ENCODE measurements at places on chromosomes 13 and 19.

DNA sequence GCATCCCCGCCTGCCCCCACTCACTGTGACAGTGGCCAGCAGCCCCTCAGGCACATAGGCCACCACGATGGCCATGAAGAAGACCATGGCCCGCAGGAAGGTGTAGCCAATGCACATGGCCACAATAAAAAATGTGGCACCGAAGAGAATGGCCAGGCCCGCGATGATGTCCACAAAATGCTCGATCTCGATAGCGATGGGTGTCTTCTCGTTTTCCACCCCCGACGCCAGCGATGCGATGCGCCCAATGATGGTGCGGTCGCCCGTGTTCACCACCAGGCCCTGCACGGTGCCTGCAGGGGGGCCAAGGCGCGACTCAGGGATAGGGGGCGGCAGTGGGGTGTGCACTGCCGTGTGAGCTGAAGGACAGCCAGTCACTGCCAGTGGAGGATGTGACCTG is 3.7 kb downstream of the ATP4A start:
- DNase-seq: no peak

- DNase-seq: no peak
Measured at GRCh38 chr13:101139081-101139480, 277.2 kb downstream of the NALCN start.

GRCh38 chr19:1616396-1616795 is 11.1 kb upstream of the UQCR11 start:
- DNase-seq: no peak

- no peak for DNase-seq
Measured at GRCh38 chr19:1354970-1355567, 28.6 kb upstream of the NDUFS7 start.

- DNase-seq: no peak
Measured at GRCh38 chr19:9848060-9848459, 12.9 kb downstream of the PIN1 start.

DNA sequence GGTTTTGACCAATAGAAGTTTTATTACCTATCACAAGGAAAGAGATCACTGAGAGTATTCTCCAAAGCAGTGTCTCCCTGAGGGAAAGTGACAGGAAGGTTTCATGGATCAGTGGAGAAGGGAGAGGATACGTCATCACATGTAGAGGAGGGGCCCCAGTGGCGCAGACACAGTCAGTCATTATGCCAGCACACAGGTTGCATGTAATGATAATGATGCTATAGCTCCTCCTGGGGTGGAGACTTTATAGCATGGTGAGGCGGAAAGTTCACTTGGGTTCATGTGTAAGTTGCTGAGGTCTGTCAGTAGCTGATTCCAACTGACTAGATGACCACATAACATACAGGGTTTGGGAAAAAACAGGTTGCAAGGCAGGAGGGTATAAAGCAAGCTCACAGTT is 88.8 kb downstream of the FNDC3A start:
- DNase-seq: no peak

DNA sequence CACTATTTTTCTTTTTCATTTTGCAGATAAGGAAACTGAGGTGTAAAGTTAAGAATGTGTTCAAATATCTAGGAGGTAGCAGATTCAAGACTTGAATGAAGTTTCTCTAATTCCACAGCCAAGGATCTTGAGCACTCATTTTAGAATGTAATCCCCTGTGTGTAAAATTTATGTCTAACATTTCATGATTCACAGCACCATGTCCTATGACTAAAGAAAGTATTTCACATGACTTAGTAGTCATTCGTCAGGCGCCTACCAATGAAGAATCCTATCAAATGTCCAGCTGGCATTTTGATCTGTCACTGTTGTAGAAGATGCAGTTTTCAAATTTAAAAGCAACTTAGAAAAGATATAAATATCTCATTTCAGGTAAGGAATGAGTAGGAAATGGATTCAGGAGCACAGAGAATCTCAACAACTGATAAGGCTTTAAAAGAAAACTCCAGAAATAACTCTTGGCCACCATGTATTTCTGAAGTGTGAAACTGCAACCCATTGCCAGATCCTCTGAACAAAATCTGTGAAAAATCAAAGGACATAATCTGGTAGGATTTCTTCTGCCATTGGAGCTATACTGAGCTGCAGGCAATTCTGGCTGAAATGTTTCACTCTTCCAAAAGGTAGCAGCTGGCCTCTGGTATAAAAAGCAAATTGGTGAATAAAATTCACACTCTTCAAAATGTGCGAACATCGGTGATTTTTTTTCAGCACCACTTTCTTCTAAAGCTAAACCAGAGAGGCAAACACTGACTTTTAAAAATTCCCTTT is 92.2 kb downstream of the DCLK1 start:
- DNase-seq: no peak

- no peak for DNase-seq
Measured at GRCh38 chr13:34114581-34114980, 296.6 kb downstream of the RFC3 start.

GRCh38 chr13:57739543-57740190 is 108.1 kb downstream of the PCDH17 start:
- DNase-seq: no peak

DNA sequence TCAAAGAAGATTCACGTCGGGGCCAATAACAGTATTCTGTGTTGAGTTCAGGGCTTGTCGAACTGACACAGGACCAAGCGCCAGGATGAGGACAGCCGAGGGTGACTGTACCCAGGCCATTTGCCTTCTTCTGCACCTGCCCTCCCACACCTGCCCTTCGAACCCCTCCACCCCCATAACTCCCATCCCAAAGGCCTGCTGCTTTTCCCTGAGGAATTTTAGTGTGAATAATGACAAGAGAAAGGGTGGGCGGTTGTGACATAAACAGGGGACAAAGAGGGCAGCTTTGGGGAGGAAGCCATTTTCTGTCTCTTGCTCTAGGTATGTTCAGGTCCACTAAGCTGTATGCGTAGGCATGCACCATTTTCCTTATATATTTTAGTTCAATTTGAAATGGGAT is 26.1 kb downstream of the GJA3 start:
- no peak for DNase-seq

- no peak for DNase-seq
Measured at GRCh38 chr19:30219702-30220101, 152.5 kb upstream of the ZNF536 start.

DNA sequence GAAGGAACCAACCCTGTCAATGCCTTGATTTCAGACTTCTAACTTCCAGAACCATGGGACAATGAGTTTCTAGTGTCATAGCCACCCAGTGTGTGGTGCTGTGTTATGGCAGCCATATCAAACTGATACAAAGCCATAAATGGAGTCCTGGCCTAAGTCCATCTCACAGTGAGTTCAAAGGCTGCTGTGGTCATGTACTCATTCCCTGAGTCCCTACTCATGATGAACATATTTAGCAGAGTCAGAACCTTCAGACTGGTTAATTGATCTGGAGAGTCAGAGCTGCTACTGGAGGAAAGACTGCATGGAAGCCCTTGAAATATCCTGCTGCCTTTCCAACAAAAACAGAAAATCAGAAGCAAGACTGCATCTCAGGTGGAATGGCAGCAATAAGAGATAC is 39.2 kb upstream of the CSNK1A1L start:
- no peak for DNase-seq
